ACHN (cell line): ENCODE measurements at places on chromosomes 5 and 9.

DNA sequence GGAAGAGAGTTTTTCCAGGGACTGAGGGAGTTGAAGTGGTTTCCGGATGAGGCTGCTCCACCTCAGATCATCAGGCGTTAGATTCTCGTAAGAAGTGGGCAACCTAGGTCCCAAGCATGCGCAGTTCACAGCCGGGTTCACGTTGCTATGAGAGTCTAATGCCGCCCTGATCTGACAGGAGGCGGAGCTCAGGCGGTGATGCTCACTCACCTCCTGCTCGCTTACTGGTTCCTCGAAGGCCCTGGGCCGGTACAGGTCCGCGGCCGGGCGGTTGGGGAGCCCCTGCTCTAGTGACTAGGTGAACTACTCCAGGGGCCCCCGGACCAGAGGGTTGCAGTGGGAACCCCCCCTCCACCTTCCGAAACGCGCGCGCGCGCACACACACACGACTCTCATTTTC lies 997 bp upstream of the RNF130 start:
- DNase-seq = no peak

- DNase-seq = no peak
These were observed 161.7 kb downstream of the GLIS3 start for GRCh38 chr9:4138180-4138579.

DNA sequence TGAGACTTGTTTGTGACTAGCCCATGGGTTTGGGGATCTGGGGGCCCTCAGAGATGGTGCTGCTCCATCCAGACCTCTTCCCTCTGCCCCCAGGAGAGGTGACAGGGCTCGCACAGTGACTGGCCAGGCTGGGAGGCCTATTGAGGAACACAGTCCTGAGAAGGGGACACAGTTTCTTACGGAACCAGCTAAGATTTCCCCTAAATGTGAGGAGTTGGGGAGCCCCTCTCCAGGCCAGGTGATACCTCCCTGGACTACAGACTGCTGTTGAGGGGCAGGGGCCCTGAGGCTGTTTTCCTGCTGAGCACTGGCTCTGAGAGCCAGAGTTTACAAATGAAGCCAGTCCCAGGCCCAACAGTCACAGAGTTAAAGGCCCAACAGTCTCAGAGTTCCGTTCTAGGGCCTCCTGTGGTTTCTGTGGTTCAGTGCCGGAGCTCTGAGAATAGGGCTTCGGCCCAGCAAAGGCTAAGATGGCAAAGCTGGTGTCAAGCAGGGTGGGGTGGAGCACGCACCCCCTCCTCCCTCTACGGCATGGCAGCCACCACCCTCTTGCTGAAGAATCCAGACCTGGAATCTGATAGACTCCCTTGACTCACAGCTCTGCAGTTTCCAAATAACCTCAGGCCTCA lies 1.1 kb upstream of the SEMA4D start:
- no peak for DNase-seq

GRCh38 chr5:95720094-95720786 lies 10.9 kb upstream of the RHOBTB3 start:
- no peak for DNase-seq

DNA sequence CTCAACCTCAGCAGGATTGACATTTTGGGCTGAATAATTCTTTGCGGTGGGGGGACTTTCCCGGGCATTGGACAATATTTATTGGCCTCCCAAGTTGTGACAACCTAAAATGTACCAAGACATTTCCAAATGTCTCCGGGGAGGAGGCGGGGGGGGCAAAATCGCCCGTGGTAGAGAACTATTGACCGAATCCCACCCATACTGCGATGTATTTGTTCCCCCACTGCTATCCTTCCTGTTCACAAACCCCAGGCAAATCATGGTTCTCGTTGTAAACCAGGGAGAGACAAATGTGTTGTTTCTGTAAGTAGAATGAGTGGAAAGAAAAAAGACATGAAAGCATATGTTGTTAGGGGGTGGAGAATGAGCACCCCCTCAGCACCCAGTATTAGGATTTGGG lies 141.9 kb downstream of the PSAT1 start:
- DNase-seq = no peak

DNA sequence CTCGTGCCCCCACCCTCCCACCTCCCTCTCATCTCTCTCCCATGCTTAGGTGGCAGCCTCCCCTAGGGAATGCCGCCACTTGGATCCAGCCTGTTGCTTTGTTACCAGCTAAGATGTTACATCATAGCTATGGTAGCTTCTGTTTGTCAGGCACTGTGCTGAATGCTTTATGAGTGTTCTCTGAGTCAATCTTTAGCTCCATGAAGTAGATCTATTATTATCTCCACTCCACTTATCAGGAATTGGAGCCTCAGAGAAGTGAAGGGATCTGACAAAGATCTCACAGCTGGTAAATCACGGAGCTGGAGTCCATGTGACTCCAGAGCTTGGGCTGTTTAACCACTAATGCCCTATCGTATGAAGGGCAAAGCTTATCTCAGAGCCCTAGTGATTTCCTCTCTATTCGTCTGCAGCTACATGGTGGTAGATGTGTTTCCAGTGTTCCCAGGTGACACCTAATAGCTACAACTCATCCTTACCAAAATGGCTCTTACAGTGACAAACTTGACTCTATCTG lies 54.1 kb downstream of the GARNL3 start:
- no peak for DNase-seq
